ENCODE measurements at places on chromosomes 2 and 18.

- no peak for DNase-seq
Measured at GRCh38 chr2:107525406-107525805, 301.3 kb upstream of the RGPD4 start.

DNA sequence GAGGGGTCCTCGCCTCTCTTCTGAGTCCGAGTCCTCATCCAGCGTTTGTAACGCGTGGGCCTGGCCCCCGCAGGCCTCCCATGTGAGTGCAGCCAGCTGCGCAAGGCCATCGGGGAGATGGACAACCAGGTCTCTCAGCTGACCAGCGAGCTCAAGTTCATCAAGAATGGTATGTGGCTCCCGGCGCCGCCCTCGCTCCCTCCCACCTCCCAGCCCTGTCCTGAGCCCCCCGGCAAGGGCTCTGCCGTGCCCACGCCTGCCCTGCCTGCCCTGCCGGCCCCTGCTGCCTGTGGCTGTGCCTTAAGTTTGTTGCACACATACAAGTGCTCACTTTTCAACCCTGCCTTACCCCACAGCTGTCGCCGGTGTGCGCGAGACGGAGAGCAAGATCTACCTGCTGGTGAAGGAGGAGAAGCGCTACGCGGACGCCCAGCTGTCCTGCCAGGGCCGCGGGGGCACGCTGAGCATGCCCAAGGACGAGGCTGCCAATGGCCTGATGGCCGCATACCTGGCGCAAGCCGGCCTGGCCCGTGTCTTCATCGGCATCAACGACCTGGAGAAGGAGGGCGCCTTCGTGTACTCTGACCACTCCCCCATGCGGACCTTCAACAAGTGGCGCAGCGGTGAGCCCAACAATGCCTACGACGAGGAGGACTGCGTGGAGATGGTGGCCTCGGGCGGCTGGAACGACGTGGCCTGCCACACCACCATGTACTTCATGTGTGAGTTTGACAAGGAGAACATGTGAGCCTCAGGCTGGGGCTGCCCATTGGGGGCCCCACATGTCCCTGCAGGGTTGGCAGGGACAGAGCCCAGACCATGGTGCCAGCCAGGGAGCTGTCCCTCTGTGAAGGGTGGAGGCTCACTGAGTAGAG lies 14.4 kb upstream of the ALLC start:
- no peak for DNase-seq

DNA sequence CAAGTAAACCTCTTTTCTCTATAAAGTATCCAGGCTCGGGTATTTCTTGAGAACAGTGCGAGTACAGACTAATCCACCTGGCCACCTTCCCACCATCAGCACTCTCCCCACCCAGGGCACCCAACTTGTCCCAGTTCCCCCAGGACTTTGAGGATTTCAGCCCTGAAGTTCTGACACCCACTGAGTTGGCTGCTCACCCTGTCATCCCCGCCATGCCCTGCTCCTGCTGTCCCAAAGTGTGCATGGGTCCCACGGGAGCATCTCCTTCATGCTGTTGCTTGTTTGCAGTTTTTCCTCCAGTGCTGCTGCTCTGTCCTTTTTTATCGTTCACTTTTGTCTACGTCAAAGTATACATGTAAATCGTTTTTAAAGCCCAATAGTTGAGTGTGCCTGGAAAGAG lies 273.9 kb downstream of the PHLPP1 start:
- DNase-seq, result no peak

- no peak for DNase-seq
Measured at GRCh38 chr18:3688690-3689089, 238.7 kb downstream of the TGIF1 start.

DNA sequence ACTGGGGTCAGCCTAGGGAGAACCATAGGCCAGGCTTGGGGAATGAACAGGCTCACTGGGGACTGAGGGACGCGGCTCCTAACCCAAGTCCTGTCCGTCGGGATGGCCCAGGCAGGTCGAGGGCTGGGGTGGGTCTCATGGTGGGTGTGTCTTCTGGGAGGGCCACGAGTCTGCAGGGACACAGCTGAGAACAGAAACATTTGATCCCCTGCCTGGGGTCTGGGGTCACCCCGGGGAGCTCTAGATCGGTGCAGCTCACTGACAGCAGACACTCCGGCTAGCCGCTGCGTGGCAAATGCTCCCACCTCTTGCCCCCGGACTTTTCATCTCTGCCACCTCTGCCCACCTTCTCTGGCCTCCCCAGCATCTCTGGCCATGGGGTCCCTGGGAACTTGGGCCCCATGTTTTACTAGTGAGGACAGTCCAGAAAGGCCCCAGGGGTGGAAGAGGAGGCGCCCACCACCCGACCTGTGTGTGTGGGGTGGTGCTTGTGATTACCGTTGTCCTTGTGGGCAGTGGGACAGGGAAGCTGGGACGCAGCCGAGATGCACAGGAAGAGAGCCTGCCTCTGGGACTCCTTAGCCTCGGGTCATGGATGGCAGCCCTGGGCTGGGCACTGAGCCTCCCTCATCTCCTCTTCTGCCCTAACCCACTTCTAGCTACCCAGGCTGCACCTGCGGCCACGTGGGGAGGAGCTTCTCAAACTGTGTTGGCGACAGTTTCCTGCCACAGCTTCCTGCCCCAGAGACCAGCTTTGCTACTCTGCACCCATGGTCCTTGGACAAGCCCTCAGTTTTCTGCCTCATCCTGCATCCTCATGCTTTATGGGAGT lies 4.9 kb downstream of the ZAP70 start:
- peak; percentile 49 for DNase-seq

DNA sequence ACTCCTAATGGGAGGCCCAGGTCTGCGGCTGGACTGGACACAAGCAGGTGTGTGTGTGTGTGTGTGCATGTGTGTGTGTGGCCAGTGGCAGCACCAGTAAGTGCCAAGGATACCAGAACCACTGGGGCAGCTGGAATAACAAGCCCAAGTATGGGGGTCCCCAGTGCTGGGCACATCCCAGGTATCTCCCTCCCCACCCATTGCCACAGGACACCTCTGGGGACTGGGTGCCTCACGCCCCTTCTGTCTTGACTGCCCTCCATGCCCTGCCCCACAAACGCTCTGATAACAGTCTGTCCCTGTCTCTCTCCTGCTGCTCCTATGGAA lies 9.0 kb downstream of the SPEG start:
- no peak for DNase-seq

GRCh38 chr2:238255151-238255551 lies 15.3 kb upstream of the HES6 start:
- no peak for DNase-seq

DNA sequence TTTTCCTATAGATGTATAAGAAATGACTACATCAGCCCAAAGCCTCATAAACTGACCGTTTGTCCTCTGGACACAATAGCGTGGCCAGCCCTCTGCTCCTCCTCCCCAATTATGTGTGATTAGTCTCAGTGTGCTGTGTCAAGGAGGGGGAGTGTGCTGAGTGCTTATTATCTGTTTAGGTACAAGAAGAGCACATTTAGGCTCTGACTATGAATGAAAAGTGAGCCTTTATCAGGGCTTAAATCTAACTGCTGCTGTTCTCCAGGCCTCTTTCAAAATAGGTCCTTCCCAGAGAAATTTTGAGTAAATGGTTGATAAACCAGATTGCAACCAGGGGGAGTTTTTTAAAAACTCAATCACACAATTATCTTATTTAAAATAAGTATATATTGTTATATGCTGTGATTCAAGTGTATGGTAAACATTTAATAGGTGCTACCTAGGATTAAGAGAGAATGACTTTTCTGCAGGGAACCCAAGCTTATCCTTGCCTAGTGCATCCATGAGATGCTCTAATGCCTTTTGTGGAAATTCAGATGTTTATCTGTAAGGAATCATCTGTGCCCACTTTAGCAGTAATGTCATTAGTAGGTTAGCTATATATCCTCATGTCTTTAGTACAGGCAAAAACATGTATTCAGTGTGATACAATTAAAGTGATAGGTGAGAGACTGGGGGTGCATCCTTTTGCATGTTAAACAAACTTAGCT lies 168.7 kb upstream of the SIX3 start:
- DNase-seq, result no peak

Data from stimulated activated CD4-positive, alpha-beta T cell treated with anti-CD3 and anti-CD28 coated beads, Interleukin-1b, Interleukin-23, amount 100 ng/mL, for 4 hours (primary cell).